ENCODE measurements at places on chromosomes 11 and 22.

DNA sequence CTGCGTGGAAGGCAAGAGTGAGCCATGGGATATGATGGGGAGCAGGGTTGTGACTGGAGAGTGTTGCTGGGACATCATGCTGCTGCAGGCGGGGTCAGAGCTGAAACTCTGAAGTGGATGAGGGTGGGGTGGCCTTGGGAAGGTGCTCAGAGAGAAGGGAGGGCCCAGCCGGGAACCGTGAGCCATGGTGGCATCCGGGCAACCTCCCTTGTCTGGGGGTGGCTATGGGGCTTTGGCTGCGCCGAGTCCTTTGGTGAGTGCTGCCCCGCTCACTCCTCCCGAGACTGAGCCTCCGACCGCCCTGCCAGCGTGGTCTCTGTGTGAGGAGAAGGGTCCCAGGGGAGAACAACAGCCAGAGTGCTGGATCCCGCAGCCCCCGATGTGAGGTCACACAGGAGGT lies 632.0 kb downstream of the BRD1 start:
- no peak for DNase-seq

GRCh38 chr11:122981388-122982264 lies at the start of gene BSX:
Gene BSX, minus strand, starts transcription at chr11:122981834. Its CDS starts 163 bp downstream, at chr11:122981671.
- DNase-seq: peak; percentile 68

DNA sequence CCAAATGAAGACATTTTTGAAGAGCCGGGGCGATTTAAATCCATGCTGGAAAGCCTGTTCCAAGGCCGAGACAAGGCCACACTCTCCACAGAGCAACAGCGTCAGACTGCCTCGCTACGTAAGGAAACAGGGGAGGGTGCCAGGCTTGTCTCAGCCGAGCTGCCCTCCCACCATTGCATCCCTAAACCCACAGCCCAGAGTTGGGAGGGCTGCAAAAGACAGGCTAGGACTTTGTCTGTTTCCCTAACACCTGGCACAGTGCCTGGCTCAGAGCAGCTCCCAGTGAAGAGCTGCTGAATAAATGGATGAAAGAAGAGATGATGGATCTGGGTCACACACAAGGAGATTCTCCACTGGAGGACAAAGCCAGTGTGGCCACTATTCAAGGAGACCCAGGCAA lies 51.3 kb upstream of the SCUBE2 start:
- DNase-seq: no peak

DNA sequence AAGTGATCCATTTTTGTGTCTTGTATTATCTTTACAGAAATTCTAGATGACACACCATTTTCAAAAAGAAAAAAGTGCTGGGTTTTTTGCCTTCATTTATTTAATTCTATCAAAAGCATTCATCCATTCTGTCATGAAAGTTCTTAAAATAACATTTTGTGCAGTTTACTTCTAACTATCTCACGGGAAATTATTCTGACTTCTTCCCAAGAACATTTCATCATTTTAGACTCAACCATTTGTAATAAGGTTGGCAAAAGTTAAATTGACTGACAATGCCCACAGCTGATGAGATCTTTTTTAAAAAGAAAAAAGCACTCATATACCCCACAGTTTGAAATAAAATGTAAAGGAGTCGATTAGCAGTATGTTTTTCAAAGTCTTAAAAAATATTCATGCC lies 68.5 kb downstream of the SBF2 start:
- no peak for DNase-seq

DNA sequence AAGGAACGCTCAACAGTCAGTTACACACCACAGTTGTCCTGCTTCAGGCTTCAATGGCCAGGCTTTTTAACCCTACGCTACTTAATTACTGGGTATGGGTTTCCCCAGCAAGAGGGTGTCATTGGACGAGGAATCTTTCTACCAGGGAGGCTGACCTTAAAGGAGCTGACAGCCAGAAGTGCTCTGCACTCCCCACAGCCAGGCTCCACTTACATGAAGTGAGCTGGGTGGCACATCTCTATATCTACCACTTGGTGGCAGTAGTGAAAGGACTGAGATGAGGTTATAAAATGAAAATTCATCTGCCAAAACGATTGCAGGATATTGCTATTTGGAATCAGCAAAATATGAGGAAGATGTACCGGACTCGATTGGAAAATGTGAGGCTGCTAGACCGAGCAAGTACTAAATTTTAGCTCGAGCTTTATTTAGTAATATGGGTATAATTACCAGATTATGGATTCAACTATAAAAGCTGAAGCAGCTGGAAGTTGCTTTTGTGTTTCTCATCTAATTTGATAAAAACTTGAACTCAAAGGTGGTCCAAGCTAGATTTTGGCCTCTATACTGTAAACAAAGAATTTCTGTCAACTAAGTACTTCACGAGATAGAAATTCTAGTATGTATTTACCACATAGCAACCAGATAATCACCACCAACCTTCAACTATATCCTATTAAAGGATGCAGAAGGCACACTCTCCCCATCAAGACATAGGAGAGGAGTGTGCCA lies 53.9 kb upstream of the CEP126 start:
- peak; percentile 5 for DNase-seq

Measured in stimulated activated CD4-positive, alpha-beta T cell treated with anti-CD3 and anti-CD28 coated beads, Interleukin-2, amount 100 ng/mL, for 48 hours (primary cell).